ENCODE measurements at places on chromosomes 1 and 21.

- no peak for DNase-seq
These were observed 74.4 kb downstream of the PTPRU start for GRCh38 chr1:29310616-29311180.

DNA sequence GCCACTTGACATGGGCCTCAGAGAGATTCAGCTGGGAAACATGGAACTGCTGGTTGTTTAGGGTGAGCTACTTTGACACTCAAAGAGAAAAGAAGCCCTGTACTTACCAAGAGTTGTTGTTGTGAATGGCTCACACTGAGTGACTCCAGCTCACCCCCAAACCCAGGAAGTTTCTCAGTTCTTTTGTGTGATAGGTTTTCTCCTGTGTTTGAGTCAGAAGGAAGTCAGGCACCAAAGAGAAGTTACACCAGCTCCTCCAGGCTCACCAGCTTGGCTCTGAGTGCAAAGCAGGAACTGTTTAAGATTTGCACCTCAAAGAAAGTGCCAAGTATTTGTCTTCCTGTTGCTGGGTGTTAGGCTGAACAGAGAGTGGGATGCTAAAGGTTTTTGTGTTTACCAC lies 111.2 kb upstream of the PROX1 start:
- no peak for DNase-seq

DNA sequence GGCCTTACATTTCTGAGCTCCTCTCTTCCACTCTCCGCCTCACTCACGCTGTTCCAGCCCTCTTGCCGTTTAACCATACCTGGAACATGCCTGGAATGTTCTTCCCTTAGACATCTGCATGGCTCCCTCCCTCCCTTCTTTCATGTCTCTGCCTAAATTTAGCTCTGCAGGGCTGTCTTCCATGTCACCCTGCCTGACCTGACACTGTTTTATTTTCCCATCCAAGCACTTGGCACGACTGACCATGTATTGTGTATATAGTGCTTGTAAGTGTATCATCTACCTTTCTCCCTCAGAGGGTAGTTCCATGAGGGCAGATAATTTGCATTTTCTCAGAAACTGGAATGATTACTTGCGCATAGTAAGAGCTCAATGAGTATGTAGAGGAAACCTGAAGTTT lies 47.3 kb downstream of the ST6GALNAC3 start:
- DNase-seq: no peak

DNA sequence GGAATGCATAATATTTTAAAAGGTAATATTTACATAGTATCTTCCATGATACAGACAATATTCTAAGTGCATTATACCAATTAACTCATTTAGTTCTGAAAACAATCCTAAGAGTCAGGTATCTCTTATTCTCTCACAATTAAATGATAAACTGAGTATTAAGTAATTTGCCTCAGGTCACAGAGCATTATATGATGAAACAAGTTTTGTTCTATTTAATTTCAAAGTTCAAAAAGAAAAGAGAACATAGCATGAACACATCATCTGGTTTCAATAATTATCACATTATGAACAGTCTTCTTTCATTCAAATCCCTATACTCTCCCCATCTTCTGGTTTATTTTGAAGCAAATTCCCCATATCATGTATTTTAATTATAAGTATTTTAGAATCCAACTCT lies 927.5 kb downstream of the ADGRL2 start:
- no peak for DNase-seq

DNA sequence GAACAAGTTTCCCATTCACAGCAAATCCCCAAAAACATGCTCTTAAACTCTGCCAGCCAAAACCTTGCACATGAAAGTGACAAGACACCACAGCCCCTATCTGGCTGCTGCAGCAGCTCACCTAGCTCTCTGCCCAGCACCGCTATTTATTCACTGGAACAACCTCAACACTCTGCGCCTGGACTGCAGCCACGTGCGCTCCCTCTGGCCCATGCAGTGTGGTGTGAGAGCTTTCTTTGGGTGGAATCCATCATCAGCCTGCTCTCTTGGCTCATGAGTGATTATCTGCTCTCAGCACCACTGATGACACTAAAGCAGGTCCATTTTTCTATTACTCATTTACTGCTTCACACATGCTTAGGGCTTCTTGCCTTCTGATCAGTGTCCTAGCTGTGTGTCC lies 11.4 kb downstream of the KCNJ6 start:
- no peak for DNase-seq

DNA sequence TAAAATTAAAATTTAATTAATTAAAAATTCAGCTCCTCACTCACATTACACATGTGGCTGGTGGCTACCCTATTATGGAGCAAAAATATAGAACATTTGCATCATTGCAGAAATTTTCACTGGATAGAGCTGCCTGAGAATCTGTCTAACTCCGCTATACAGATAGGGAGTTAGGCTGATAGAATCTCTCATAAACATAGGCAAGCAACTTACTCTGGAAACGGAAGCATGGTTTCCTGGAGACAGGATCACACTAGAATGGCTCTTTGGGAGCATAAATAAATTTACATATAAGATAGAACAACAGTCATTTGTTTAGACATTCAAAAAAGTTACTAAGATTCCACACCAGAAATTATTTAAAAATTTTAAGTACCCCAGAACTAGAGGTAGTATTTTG lies 12.2 kb upstream of the LAMC2 start:
- DNase-seq: no peak

GRCh38 chr1:214466403-214467077 lies 84.9 kb downstream of the PTPN14 start:
- DNase-seq: no peak

GRCh38 chr1:169042377-169042776 lies 64.1 kb upstream of the ATP1B1 start:
- no peak for DNase-seq

DNA sequence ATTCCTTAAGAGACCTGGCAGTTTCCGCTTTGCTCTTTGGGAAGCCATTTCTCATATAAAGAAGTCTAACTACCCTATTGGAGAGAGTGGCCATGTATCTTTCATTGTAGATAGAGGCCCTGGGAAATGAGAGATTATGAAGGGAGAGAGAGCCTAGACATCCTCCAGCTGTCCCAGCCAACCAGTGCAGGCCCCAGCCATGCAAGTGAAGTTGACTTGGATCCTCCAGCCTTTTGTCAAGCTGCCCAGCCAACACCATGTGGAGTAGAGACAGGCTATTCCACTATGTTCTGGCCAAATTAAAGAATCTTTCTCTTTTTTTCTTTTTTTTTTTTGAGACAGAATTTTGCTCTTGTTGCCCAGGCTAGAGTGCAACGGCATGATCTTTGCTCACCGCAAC lies 7.1 kb upstream of the ANP32E start:
- no peak for DNase-seq

- DNase-seq: no peak
These were observed 355.0 kb upstream of the DUSP10 start for GRCh38 chr1:222096883-222097282.

GRCh38 chr1:18951818-18952391 lies 4.6 kb downstream of the IFFO2 start:
- peak; percentile 88 for DNase-seq

All from activated T-cell treated with anti-CD3 and anti-CD28 coated beads, Interleukin-2, amount 50 U/mL, for 48 hours (primary cell).